HT1080 (cell line): ENCODE measurements at places on chromosomes 1 and 21. TPM values are rescaled to one million over a fixed set of nuclear protein-coding genes. Genes with fewer than 3 reads are reported as not detected.

ITGB2 gene
- 1.6 and 1.8 TPM in 2 replicates for total RNA-seq

AKR7A3 gene
- 0.07 and 0.23 TPM in 2 replicates for total RNA-seq

GPATCH3 gene
- 11.2 TPM in 2 replicates for total RNA-seq

TFB2M gene
- 44.8 and 59.9 TPM in 2 replicates for total RNA-seq

PTPN22 gene
- 8.8 and 10.9 TPM in 2 replicates for total RNA-seq

AMY1B gene
- not detected in 2 replicates for total RNA-seq

DNA sequence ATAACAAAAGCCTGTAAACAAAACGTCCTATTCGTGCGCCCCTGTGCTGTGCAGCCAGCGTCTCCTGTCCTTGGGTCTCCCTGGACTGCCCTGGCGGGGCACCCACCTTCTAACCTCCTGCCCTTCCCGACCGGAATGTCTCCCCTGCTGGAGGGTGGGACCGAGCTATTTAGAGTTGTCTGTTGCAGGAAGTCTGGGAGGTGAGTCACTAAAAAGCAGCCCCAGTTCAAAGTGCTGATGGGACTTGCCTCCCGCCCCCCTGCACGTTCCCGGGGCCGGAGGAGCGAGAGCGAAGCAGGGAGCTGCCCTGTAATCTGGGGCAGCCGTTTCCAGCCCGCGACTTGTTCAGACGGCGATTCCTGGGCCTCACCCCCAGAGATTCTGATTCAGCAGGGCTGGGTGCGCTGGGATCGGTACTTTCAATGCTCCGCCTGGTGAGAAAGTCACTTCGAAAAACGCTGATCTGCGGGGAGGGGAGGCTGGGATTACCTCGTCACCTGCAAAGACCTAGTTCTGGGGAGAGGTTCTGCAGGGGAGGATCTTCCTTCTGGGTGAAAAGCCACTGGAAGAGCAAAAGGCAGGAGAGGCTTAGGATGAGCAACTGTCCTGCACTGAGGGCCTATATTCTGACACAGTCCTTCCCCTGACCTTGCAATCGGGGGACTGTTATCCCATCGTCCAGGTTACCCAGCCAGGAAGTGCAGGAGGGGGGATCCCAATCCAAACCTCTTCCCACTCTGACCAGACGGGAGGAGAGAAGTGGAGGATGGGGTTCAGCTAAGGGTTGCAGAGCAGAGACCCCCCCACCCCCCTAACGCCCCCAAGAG is 1.2 kb upstream of the DHRS3 start:
- DNase-seq, result peak; percentile 81

GRCh38 chr1:74452035-74452434 is 60.4 kb downstream of the LRRC53 start:
- no peak for DNase-seq

GRCh38 chr21:42056996-42057689 is 14.0 kb upstream of the UMODL1 start:
- peak; percentile 29 for DNase-seq

GRCh38 chr21:31554511-31555022 is 104.9 kb upstream of the SOD1 start:
- DNase-seq, result peak; percentile 44

- no peak for DNase-seq
These were observed 5.1 kb upstream of the LENEP start for GRCh38 chr1:154988058-154988954.

GRCh38 chr21:24716281-24716918 is 890.9 kb downstream of the MRPL39 start:
- no peak for DNase-seq

GRCh38 chr1:76843821-76844464 is 23.3 kb upstream of the ST6GALNAC5 start:
- no peak for DNase-seq

DNA sequence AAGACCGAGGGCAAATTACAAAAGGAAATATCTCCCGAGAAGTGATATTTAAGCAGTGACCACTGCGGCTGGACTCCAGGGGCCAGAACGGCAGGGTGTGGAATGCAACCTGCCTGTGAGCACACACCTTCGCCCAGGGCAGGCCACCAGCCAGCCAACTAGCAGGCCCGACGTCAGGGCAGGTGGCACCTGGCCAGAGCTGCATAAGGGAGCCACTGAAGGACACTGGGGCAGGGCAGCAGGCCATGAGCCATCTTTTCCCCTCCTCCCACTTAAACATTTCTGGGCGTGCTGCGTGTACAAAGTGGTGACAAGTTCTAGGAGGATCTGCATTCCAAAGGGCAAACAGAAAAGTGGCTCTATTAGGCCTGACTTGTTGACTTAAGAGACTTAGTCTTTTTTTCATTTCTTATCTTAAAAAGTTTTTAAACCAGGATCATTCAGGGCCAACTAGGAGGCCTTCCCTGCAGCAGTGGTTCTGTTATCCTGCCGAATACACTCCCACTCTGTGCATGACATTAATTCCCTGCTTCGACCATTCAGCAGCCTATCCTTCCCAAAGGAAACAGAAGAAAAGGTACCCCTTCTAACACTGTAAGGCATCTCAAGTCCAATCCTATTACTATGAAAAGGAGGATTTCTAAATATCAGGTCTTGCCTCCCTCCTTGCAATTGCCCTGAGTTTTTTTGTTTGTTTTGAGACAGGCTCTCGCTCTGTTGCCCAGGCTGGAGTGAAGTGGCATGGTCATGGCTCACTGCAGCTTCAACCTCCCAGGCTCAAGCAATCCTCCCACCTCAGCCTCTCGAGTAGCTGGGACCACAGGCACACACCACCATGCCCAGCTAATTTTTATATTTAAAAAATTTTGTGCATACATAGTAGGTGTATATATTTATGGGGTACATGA is 96.3 kb downstream of the BCAR3 start:
- DNase-seq, result no peak

DNA sequence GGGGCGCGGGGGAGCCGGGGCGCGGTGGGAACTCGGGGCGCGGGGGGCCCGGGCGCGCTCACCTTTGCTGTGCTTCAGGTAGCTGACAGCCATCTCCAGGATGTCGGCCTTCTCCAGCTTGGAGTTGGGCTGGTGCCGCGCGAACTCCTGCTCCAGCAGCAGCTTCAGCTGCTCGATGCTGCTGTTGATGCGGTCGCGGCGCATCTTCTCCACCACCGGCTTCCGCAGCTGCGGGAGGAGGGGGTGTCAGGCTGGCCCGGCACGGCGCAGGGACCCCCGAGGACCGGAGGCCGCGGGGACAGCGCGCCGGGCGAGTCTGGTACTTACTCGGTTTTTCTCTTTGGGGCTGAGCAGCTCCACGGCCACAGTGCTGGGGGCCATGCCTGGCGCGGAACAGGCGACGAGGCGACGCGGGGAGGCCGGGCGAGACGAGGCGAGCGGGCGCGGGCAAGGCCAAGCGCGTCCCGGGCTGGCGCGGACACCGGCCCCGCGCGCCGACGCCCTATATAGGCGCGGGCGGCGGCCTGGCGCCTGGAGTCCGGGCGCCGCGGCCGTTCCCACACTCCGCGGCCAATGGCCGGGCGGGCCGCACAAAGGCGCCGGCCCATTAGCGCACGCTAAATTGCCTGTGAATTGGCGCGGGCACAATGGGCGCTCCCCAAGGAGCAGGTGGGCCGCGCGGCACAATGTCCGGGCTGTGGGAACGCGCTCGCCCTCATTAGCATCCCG is at the start of gene HES5:
HES5 (minus strand) TSS at position 480 of the 729 bp plus-strand sequence; CDS start at position 381, 99 bp downstream.
- DNase-seq, result no peak

DNA sequence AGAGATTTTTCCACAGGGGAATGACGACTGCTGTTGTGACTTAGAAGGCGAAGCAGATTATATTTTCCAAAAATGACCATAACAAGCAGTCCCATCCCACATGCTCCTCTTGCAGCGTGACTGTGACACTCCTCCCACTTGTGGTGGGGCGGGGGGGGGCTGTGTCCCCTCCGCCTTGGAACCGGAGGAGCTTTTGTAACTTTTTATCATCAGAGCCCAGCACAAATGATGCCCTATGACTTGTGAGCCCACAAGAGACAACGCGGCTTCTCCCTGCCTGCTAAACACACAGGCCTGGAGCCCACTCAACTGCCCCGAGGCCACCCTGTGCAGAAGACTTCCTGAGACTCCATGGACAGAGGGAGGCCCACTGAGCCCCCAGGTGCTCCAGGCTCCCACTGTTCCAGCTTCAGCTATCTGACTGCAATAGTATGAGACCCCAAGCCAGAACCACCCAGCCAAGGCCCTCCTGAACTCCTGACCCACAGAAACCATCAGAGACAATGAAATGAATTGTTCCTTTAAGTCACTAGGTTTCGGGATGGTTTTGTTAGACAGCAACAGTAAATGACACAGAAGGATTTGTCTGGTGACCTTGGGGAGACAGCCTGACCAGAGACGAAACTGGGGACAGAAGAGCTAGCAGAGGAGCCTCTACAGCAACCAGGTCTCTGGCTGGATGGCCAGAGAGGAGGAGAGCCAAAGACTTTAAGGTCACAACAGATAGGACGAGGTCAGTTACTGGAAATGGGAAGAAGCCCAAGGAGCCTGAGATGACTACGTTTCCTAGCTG is 58.8 kb downstream of the CAPZB start:
- DNase-seq, result no peak

DNA sequence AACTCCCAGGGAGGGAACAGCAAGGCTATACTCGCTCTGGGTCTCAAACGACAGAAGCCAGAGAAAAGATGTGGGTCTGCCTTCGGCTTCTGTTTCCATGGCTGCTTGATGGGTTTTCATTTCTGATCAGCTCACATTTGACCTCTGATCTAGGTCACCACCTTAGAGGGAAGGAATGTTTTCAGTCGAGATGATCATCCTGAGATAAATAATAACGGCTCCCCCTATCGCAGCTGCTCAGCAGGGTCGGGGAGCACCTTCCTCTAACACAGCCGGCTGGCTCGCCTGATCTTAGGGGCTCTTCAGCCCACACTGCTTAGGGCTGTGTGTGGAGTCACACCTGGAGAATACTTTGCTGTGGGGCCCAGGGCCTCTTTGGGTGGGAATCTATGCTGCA is 53.1 kb upstream of the ZNF648 start:
- no peak for DNase-seq

GRCh38 chr1:182244451-182244850 is 147.1 kb downstream of the GLUL start:
- DNase-seq, result no peak

GRCh38 chr1:85957760-85958159 is 198.8 kb downstream of the COL24A1 start:
- no peak for DNase-seq

GRCh38 chr1:183131166-183131565 is 54.9 kb upstream of the LAMC2 start:
- DNase-seq, result no peak

DNA sequence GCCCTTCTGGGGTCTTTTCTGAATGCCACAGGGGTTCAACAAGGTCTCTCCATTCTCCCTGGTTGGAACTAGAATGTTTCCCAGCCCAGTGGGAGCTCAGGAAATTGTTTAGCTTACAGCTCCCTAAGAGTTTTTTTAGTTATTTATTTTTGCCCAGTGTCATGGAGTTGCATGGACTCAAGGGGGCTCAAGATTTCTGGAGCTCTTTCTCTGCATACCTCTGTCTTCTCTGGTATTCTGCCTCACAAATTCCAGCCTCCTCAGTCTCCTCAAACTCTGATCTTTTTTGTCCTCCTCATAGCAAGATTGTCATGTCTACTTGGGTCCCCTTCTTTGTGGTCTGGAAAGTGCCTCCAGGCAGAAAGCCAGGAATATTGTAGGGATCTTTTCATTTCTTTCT is 15.9 kb upstream of the PPP2R5A start:
- no peak for DNase-seq

- DNase-seq, result no peak
These were observed 189.1 kb downstream of the SMYD3 start for GRCh38 chr1:246318036-246318359.

DNA sequence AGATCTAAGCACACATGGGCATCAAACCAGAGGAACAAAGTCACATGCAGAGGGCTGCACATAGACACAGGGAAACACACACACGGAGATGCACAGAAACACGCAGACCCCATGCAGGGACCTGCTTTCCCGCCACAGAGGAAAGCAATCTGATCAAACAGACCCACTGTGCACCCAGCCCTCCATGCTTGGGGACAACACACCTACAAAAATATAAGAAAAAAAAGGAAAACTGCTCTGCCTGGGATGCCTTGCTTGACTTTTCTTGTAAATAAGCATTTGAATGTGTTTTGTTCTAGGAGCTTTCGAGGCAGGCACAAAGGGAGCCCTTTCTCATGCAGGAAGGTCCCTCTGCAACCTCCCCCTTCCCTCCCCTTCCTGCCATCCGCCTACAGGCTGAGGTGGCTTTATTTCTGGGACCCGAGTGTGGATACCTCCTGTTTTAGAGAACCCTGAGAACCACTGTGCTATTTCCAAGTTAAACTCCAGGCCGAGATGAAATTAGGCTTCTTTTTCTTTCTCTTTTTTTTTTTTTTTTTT is 3.5 kb upstream of the ICMT start:
- DNase-seq, result no peak

GRCh38 chr1:53949023-53949990 is 3.2 kb downstream of the LRRC42 start:
- DNase-seq, result peak; percentile 33

DNA sequence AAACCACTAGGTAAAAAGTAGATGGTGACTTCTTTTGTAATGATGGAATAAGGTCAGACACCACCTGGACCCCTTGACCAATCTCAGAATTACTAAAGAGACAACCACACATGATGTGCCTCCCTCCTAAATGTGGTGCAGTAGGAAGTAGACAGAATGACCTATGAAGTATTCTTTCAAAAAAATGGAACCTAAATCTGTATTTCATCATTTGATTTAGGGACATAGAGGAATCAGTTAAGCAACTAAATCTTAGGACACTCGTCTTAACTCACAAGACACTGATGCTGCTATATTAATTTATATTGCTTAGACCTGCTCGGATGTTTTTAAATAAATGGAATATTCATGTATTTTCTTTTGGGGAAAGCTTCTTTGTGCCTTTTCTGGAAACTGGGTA is 80.9 kb upstream of the IRF2BP2 start:
- DNase-seq, result no peak

DNA sequence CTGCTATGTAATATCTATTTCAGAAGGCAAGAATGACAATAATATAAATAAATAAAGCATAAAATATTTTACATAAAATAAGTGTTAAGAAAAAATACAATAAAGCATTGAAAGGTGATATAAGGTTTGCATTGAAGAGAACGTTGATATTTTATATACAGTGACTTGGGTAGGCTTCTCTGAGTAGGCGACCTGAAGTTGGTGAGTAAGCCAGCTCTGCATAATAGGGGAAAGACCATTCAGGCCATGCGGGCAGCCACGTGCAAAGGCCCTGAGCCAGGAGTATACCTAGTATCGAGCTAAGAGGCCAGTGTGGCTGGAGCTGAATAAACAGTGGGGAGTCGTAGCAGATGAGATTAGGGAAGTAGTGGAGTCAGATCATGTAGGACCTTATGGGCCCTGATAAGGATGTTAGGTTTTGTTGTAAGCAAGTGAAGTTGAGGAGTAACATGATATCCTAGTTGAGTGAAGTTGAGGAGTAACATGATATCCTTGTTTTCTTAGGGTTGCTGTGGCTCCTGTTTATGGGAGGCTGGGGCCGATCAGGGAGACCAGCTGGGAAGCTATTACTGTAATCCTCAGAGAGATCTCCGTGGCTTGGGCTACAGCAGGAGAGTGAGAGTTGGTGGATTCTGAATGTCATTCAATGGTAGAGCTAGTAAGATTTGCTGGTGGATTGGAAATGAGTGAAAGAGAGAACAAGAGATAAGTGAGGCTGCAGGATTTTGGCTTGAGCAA is 22.0 kb downstream of the KCNK1 start:
- DNase-seq, result peak; percentile 80
